ENCODE measurements at places on chromosomes 16 and 17. TPM values are rescaled to one million over a fixed set of nuclear protein-coding genes. Genes with fewer than 3 reads are reported as not detected.

- no peak overlapping the region for H3K4me3 ChIP-seq
- H3K4me1 ChIP-seq, result no peaks in the 10 kb centered on the region
- peaks cover 25% of the 10 kb centered on the region for H3K36me3 ChIP-seq
- DNase-seq, result no peak
- H3K27me3 ChIP-seq, result no peaks in the 10 kb centered on the region
- H3K27ac ChIP-seq, result no peak overlapping the region
Measured at GRCh38 chr16:74309789-74310781, 13.5 kb downstream of the PSMD7 start.

DNA sequence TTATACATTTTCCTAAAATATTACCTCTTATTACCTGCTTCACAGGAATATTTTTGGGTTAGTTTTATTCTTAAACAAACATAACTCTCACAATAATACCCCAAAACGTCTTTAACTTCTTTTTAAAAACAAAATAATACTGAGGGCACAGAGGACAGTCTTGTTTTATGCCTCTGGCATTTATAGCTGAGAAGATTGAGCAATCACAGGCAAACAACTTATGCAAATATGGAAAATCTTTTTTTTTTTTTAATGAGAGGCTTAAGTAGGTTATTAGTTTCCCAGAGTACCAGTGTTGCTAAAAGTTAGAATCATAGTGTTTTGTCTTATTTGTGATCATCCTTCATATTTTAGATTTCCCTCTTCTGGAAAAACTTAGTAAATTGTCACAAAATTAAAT lies 195.0 kb downstream of the FTO start:
- H3K4me3 ChIP-seq, result no peak overlapping the region
- no peaks in the 10 kb centered on the region for H3K27me3 ChIP-seq
- no peaks in the 10 kb centered on the region for H3K36me3 ChIP-seq

CMTM1 gene
- total RNA-seq, result 2.0 TPM

DNA sequence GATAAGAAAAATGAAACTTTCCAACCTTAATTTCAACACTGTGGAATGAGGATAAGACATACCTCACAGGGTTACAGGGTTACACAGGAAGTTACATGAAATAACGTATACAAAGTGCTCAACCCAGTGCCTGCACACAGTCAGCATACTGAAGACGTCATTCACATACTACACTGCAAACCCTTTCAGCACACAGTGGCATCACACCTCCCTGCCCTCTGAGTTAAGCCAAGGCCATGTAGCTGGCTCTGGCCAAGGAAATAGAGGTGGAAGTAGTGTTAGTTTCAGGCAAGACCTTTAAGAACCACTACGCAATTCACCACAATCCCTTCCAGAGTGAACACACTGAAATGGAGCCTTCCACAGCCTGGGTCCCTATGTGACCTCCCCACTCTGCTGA lies 46.6 kb upstream of the GSG1L start:
- no peaks in the 10 kb centered on the region for H3K27me3 ChIP-seq
- no peaks in the 10 kb centered on the region for H3K4me1 ChIP-seq
- H3K4me3 ChIP-seq, result no peak overlapping the region
- no peak overlapping the region for H3K27ac ChIP-seq

DNA sequence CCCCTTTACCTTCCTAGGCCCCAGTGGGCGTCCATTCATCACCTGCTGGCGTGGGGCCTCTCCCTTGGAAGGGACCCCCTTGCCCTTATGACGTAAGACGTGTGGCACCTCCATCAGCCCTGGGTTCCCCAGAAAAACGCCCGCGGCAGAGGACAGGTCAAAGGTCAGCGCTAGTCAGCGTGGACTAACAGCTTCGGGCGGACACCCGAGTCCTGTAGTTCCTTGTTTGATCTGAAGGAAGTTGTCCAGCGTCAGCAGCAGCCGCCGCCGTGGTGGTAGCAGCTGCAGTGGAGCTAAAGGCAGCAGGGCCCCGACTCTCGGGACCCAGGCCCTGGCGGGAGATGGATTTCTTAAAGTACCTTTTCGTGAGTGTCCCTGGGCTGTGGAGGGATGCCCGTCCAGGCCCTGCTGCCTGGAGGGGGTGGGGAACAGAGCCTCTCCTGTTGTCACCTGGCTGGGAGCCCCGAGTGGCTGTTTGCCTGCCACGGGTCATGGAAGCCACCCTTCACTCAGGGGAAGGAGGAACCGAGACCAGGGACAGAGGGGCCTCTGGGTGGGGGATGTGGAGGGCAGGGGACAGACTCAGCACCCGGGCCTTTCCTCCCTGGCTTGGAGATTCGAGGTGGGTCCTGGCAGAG lies 123.6 kb downstream of the OR1D5 start:
- no peak overlapping the region for H3K27ac ChIP-seq

Measured in esophagus muscularis mucosa (tissue), 4 donors.